Activated CD8-positive, alpha-beta memory T cell treated with anti-CD3 and anti-CD28 coated beads, Interleukin-2, amount 50 U/mL, for 48 hours (primary cell): ENCODE measurements at places on chromosomes 3 and 15.
A peak's percentile ranks its signal among the peaks of the same experiment; 100 is the strongest.

- DNase-seq, result no peak
These were observed 244.7 kb upstream of the TBL1XR1 start for GRCh38 chr3:177441813-177442646.

- DNase-seq, result no peak
These were observed 28.0 kb upstream of the ATG7 start for GRCh38 chr3:11244121-11244677.

- DNase-seq, result peak; percentile 55
These were observed at the start of gene BNC1 for GRCh38 chr15:83284559-83285283. Gene BNC1 (minus strand): TSS chr15:83284664. CDS start chr15:83284628, 36 bp downstream.

DNA sequence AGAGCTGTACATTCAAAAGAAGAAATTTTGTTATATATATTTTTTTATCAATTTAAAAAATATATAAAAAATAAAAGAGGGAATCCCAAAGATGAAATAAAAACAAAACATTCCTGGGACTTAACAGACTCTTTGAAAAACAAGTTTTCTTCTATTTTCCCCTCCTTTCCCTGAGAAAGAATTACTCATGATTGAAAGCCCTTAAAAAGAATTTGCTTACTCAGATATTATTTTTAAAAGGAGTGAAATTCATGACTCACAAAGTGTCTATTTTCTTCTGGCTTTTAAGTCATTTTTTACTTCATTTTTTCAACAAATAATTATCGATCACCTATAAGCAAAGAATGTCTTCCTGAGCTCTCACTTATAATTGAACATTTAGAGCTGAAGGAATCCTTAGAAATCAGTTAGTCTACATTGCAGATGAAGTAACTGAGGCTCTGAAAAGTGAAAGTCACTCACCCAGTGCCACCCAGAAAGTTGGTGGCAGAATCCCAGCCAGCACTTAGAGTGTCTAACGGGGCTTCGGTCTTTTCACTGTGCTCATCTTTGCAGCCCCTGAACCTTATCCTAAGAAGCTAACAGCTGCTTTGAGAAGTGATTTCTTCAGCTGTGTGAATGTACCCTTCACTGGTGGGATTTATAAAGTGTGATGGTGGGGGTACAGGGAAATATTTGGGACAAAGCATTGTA is 42.5 kb upstream of the NUDT16 start:
- DNase-seq, result no peak

- no peak for DNase-seq
These were observed 27.1 kb downstream of the DUOX1 start for GRCh38 chr15:45156744-45157455.

GRCh38 chr3:127598841-127599570 is 795 bp downstream of the MCM2 start:
- DNase-seq, result no peak

DNA sequence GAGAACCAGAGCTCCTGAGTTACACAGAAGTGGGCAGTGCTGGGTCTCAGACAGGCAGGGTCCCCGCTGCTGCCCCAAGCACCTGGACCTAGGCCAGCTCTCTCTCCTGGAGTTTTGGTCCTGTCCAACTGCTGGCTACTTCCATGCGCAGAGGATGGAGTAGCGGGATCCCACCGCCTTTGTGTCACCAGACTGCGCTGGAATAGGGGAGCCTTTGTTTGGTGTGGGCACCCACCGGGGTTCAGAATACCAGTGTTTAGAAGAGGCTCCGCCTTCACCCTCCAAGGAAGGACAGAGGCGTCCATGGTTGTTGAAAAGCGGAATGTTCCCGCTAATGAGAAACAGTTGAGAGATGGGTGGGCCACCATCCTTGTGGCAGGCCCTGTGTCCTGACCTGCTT is 154.4 kb downstream of the DNAJB8 start:
- peak; percentile 22 for DNase-seq

DNA sequence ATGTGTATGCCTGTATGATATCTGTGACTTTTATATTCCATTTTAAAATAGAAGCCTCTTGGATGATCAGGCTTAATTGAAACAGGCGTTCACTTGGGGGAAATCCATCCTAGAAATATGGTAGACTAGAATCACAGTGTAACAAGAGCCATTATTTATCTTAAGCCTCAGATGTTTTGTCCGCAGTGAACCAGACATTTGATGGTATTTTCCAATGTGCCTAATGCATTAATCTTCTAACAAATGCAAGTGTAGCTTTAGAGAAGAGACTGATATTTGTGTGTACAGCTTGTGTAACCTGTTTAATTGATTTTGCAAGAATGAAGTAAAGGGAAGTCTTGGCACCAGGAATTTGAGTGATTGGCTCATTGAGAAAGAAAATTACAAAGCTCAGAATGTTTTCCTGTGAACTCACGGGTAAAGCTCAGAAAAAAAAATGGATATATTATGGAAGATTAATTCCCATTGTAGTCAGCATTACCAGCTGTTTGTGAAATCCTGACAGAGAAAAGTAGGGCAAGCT is 155.7 kb downstream of the SV2B start:
- DNase-seq, result no peak

DNA sequence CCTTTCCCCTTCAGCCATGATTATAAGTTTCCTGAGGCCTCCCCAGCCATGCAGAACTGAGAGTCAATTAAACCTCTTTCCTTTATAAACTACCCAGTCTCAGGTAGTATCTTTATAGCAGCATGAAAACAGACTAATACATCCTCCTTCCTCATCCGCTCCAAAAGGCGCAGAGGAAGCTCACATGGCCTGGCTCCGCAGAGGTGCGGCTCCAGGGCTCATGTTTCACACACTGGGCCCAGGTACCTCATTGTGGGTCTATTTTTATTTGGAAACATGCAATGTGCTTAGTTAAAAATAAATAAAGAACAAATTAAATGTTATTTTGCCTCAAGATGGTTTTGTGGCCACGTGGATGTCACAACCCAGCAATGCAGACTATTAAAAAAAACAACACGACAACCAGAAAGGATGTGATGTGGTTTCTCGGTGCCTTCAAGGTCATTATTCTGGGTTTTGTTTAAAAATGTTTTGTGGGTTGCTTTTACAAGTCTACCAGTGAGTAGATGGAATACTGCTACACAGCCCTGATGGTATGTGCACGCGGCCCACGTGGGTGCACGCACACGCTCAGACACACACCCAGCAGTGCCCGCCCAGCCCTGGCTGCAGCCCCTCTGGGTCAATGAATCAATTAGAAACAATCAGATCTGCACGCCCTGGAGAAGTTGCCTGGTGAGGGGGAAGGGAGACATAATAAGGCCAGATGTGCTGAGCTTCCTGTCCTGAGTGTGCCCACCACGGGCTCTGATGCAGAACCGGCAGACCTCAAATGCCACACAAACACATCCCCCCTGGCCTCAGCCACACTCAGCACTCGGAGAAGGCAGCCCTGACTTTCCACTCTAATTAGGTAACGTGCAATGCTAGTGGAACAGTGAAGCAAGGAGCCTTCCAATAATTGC is 140.1 kb downstream of the ADAMTS17 start:
- DNase-seq, result peak; percentile 54

DNA sequence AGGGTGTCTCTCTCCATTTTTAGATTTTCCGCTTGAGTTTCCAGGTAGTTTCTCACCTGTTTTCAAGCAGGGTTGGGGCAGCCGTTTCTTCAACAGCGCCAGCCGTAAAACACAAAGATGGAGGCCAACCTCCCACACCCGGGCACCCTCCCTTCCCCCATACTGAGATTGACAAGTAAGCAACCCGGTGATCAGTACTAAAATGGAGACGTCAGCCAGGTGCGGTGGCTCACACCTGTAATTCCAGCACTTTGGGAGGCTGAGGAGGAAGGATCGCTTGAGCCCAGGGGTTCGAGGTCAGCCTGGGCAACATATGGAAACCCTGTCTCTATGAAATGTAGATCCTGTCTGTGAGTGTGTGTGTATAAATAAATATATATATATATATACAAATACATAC is 903 bp upstream of the ZSCAN2 start:
- no peak for DNase-seq

DNA sequence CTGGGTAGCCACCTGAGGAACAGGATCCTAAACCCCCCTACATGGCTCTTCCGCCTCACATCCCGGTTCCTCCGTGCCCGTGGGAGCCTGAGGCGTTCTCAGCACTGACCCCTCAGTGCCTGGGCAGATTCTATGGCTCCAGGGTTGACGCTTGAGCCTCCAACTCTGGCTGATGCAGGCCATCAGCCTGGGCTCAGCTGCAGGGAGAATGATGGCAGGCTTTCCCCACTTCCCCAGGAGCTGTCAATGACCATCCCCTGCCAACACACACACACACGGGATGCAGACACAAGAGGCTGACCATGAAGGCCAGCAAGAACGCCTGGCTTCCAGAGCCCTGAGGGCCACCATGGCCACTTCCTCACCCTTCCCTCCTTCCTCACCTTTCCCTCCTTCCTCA is 15.8 kb upstream of the IGDCC3 start:
- DNase-seq, result no peak

- DNase-seq, result no peak
These were observed 349.3 kb upstream of the THRB start for GRCh38 chr3:24843955-24844354.

DNA sequence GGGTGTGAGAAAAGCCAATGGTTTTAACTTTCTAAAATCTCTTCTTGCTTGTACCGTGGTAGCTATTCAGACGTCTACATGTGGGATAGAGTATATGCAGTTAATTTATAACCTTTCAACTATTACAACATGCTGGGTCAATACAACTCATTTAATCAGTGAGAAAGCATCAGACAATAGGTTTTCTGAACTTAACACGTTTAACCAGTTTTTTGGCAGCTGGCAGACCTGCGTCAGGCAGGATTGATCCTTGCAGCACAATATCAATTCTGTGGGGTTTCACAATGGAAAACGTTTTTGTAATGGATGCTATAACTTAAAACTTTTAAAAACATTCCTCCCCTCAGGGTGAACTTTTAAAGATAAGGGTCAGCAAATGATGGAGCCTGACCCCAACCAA is 6.5 kb downstream of the GNB5 start:
- DNase-seq, result no peak

GRCh38 chr3:38345879-38346586 is 552 bp upstream of the XYLB start:
- no peak for DNase-seq

DNA sequence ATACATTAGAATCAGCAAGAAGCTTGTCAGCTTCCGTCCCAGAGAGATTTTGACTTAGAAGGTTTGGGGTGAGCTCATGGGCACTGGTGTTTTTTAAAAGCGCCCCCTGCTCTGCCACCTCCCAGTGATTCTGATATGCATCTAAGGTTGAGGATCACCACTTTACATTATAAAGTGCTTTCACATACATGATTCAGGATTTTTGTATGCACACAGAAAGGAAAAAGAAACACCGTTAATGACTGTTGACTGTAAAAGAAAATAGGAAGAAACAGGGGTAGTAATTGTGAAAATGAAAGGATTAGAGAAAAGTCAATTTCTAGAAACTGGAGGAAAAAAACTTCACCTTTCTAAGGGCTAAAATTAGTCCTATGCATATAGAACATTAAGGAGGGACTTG is 104.9 kb upstream of the ZBED2 start:
- DNase-seq, result no peak

DNA sequence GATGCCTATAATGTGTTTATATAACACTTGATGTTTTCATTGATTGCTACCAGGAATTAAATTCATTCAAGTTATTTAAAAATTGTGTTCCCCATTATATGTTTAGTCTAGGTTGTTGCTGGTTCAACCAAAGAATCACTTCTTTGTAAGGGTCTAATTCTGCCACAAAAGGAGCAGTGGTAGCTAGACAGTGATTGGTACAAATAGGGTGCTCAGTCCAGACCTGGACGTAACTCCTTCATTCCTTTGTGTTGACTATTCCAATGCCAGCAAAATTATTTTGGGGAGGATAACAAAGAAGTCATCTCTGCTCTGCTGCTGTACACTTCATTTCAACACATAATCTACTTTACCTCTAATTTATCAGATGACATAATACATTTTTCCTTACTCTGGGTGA is 1.2 kb downstream of the CHMP2B start:
- no peak for DNase-seq

DNA sequence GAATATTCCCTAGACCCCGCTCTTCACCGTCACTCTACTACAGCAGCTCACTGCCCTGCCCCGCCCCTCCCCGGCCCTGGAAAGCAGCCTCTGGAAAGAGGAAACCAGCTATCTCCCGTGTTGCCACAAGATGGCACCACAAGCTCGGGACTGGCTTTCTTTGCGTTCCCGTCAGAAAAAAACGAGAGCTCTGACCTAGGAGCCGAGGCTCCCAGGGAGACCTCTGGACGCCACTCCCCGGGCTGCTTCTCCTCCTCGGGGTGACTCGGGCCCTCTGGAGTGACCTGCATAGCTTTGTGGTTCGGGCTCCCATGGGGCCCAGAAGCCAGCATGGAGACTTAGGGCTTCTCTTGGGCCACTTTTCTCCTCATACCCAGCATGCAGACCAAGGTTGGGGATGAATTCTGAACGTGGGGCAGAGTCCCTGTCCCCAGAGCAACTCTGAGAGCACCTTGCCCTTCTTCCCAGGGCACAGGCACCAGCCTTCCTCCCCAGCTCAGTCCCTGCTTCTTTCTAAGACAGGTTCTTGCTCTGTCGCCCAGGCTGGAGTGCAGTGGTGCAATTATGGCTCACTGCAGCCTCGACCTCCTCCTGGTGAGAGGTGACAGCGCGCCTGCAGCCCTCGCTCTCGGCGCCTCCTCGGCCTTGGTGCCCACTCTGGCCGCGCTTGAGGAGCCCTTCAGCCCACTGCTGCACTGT is 19.0 kb downstream of the STOML1 start:
- DNase-seq, result peak; percentile 86

DNA sequence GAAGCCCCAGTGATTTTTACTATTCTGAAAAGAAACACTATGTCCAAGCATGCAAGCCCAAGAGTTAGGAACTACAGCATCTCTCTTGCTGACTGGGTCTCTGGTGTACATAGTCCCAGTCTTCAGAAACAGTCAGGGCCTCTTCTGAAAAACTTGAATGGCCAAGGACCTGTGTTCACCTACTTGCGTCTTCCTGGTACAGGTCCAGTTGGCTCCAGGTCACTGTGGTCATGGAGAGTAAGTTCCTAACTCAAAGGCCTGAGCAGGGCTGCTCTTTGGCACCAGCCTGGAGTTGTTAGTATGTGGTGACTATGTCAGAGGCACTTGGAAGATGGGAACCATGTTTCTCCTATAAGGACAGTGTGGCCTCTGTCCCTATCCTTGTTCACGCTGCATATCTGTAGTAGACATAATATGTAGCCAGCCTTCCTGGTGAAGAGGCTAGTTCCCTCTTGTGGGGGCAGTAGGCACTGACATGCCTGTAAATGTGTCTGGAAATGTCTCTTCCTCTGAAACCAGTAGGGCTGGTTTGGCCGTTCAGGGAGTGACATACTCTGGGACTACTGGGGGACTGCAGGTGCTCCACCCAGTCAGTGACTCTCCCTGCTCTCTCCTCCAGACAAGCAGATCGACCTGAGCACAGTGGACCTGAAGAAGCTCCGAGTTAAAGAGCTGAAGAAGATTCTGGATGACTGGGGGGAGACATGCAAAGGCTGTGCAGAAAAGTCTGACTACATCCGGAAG is 2.6 kb upstream of the RBM15B start:
- peak; percentile 48 for DNase-seq

- no peak for DNase-seq
These were observed 387.4 kb upstream of the C2CD4B start for GRCh38 chr15:62552444-62552843.

- DNase-seq, result no peak
These were observed 241.5 kb upstream of the CTDSPL start for GRCh38 chr3:37620071-37620635.

GRCh38 chr3:6528951-6529350 is 332.0 kb upstream of the GRM7 start:
- no peak for DNase-seq

- no peak for DNase-seq
These were observed 3.3 kb downstream of the TMEM115 start for GRCh38 chr3:50355829-50356552.

- no peak for DNase-seq
These were observed 244.1 kb upstream of the STT3B start for GRCh38 chr3:31288641-31289100.
